ENCODE measurements at places on chromosomes 6 and 20.
A peak's percentile ranks its signal among the peaks of the same experiment; 100 is the strongest.

- DNase-seq: no peak
These were observed 446.1 kb upstream of the MARCKS start for GRCh38 chr6:113411011-113411410.

DNA sequence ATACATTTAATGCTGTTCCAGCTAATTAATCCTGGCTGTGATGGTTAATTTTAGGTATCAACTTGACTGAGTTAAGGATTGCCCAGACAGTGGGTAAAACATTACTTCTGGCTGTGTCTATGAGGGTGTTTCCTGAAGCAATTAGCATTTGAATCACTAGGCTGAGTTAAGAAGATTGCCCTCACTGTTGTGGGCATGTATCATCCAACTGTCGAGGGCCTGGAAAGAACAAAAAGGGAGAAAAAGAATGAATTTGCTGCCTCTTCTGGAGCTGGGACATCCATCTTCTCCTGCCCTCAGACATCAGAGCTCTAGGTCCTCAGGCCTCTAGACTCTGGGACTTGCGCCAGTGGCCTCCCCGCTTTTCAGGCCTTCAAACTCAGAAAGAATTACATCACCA, 34.3 kb downstream of the SDHAF4 start:
- no peak for DNase-seq

DNA sequence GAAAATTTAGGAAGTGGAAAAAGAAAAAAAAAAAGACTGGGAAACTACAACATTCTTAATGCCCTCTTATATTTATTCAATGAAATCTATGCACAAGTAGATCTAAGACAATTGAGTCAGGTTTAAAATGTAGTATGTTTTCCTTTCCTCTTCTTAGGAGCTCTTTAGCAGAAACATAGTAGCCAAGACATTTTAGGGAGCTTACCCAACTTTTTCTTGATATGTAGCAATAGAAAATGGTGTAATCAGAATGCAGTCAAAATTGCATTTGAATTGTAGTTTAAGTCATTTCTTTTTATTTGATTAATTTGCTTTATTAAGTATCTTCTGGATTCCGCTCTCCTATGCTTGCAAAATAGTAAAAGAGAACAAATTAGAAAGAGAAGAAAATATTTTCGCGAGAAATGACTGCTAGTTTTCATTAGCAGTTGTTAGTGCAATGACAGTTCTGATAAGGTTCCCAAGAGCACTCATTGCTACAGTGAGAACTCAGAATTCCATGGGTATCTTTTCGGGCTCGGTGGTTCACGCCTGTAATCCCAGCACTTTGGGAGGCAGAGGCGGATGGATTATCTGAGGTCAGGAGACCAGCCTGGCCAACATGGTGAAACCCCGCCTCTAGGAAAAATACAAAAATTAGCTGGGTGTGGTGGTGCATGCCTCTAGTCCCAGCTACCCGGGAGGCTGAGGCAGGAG, 52.2 kb downstream of the JARID2 start:
- no peak for DNase-seq

GRCh38 chr6:56953597-56954402, 1.1 kb upstream of the BEND6 start:
- peak; percentile 16 for DNase-seq

GRCh38 chr6:133223452-133224029, 17.6 kb upstream of the EYA4 start:
- no peak for DNase-seq

- DNase-seq: no peak
These were observed 27.8 kb downstream of the PRPH2 start for GRCh38 chr6:42694586-42694985.

- DNase-seq: no peak
These were observed 376.6 kb downstream of the GRIK2 start for GRCh38 chr6:101770116-101770515.

DNA sequence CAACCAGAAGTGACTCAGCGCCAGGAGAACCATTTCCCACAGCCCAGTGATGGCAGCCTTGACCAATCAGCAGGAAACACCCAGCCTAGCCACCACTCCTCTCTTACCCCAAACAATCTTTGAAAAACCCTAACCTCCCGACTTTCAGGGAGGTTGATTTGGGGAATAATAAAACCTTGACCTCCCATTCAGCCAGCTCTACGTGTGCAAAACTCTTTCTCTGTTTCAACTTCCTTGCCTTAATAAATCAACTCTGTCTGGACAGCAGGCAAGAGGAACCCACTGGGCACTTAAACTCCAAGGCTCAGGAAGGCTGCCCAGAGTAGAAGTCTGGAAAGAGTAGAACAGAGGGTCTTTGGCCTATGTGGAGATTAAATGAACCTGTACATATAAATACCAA, 35.0 kb downstream of the SERPINB1 start:
- DNase-seq: no peak

GRCh38 chr6:11615214-11615602, 77.7 kb downstream of the TMEM170B start:
- no peak for DNase-seq

- no peak for DNase-seq
These were observed 72.4 kb upstream of the NHSL1 start for GRCh38 chr6:138571585-138572166.

GRCh38 chr6:159915397-159915796, 24.6 kb downstream of the MAS1 start:
- DNase-seq: no peak

DNA sequence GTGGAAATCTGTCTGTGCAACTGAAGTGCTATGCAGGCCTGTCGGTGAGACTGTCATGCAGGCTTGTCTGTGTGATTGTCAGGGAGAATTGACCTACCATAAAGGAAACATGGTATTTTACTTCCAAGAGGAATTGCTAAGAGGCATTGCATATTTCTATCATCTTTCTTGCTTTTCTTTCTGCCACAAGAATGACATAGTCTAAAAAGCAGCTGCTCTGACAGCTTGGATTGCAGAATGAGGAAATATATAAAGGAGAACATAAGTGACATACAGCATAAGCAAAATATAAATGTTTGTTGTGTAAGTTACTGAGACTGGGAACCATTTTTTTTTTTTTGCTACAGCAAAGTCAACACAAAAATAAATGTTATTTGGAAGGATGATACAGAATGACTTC, 105.1 kb downstream of the MANEA start:
- DNase-seq: no peak

DNA sequence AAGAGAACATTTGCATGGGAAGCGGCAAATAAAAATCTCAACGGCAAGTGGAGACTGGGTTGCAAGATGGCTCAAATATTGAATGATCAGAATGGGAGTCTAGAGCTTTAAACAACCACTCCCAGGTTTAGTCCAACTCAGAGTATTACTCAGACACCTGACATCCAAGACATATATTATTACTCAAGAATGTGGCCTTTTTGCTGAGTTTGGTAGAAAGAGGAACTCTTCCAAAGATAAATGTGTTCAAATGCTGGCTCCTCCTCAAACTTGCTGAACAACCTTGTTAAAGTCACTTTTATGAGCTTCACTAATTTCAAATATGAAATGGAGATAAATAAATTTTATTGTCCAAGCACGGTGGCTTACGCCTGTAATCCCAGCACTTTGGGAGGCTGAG, 77.8 kb downstream of the ESR1 start:
- DNase-seq: no peak

- no peak for DNase-seq
These were observed 46.9 kb upstream of the LOC128125822 start for GRCh38 chr6:63525186-63525878.

DNA sequence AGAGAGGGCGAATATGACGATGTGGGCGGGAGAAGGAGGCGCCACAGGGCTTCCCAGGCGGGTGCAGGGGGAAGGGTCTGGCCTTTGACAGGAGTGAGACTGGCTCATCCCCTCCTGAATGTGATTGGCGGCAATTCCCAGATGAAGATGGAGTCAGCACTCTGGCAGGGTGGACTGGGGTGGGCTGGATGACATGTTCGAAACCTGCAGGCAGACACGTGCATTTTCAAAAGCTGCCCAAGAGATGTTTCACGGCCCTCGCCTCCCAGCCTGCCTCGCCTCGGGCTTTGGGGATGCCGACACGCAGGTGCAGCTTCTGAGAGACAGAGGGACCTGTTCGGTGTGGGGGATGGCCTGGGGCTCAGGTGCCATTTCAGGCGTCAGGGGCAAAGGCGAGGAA, 66.8 kb upstream of the AFDN start:
- no peak for DNase-seq

DNA sequence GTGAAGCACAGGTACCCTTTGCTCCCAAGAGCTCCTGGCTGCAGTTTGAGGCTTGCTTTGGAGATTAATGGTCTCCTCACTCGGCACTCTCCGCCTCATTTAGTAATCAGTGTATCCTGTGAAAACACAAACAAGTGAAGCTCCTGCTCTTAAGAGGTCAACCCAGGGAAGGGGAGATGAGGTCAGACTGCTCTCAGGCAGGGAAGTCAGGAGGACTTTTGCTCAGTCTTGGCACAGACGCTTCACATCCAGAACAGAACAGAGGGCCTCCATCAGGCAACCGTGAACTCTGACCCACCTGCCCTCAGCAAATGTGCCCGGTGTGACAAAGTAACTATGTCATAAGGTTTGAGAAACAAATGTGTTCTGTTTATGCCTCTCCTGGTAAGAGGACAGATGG, 428.8 kb upstream of the JARID2 start:
- DNase-seq: no peak

GRCh38 chr6:96576221-96576620, 13.3 kb downstream of the FHL5 start:
- DNase-seq: no peak

DNA sequence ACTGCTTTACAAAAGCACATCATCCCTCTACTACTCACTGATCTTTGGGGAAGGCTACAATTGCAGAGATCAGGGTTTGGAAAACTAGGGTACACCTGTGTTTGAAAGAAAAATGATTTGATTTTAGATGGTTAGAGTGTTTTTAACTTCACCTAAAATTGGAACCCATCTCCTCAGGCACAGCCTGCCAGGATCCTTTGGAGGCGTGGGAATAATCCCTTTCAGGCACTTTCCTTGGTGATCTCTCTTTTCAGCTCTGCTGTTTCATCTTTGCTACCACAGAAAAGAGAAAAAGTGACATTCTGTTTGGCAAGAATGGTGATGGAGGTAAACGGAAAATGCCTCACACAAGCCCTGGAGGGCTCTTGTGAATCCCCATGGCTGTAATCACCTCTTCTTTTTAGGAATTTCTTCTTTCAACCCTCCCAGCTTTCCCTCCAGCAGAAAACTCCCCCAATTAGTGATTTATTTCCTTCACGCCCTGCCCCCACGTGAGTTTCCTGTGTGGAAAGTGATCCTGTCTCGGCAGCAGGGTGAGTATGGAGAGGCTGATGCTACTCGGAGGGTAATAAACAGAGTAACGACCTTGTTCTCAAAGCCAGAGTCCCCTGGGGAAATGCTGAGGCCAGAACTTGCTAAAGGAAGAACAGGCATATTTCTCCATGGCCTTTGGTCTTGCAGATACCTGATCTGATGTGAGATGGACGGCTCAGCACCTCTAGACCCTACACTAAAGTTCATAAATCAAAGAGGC, 9.2 kb downstream of the KCNG1 start:
- DNase-seq: no peak

GRCh38 chr20:47878601-47879027, 93.3 kb upstream of the SULF2 start:
- no peak for DNase-seq

GRCh38 chr6:159617444-159617843, 75.6 kb downstream of the SOD2 start:
- no peak for DNase-seq

GRCh38 chr6:137602313-137603197, 108.4 kb upstream of the OLIG3 start:
- no peak for DNase-seq

DNA sequence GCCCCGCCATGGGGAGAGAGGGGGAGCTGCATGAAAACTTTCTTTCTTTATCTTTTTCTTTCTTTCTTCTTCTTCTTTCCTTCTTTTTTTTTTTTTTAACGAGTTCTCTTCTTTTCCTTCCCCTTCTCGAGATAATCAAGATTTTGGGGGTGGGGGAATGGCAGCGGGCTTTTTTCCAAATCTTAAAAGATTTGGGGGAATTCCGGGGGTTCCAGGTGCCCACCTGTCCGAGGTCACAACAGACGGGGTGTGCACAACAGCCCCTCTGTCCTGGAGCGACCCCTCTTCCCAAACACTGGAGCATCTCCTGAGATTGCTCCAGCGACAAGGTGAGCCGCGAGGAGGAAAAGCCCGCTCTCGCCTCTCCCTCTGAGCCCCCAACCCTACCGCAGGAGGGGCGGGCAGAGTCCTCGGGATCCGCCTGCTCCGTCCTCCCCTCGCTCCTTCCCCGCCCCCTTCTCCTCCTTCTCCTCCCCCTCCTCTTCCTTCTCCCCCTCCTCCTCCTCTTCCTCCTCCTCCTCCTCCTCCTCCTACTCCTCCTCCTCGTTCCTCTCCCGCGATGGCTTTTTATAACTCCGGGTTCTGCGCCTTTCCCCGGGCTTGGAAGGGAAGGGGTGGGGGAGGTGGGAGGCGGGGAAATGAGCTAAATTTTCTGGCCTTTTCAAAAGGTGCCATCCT, 689 bp upstream of the KCNB1 start:
- DNase-seq: no peak

- no peak for DNase-seq
These were observed 13.4 kb upstream of the THEMIS start for GRCh38 chr6:127914240-127914639.

GRCh38 chr20:41173161-41173721, 35.9 kb downstream of the PLCG1 start:
- peak; percentile 78 for DNase-seq

- DNase-seq: no peak
These were observed 47.6 kb downstream of the TFAP2C start for GRCh38 chr20:56676679-56677078.
